ENCODE measurements at places on chromosomes 6 and 20. TPM values are rescaled to one million over a fixed set of nuclear protein-coding genes. Genes with fewer than 3 reads are reported as not detected.

GRCh38 chr6:137856138-137856898 lies 10.7 kb upstream of the TNFAIP3 start:
- no peak overlapping the region for H3K27ac ChIP-seq
- H3K27me3 ChIP-seq = no peaks in the 10 kb centered on the region
- DNase-seq = no peak
- H3K36me3 ChIP-seq = no peaks in the 10 kb centered on the region
- no peak overlapping the region for H3K4me3 ChIP-seq

DNA sequence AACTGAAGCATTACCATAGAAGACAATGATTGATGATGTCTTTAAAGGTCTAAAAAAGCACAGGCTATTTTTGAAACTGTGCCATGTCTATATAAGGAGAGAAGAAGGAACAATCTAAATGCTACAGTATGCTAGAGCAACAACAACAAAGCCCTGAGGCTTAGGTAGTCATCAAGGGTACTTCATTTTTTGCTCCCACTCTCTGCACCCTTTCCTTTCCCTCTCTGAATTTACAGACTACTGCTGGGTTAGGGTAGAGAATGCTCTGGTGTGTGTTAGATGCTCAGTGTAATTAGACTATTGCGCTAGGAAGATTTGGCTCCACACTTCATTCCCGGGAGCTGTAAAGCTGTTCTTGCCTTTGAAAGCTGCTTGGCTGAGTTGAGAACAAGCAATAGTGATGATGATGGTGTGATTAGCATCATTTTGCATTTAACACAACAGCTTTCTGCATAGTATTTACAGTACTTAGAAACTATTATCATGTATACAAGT lies 1262.5 kb upstream of the CITED2 start:
- H3K27ac ChIP-seq = no peak overlapping the region
- H3K4me3 ChIP-seq = no peak overlapping the region
- DNase-seq = no peak

DNA sequence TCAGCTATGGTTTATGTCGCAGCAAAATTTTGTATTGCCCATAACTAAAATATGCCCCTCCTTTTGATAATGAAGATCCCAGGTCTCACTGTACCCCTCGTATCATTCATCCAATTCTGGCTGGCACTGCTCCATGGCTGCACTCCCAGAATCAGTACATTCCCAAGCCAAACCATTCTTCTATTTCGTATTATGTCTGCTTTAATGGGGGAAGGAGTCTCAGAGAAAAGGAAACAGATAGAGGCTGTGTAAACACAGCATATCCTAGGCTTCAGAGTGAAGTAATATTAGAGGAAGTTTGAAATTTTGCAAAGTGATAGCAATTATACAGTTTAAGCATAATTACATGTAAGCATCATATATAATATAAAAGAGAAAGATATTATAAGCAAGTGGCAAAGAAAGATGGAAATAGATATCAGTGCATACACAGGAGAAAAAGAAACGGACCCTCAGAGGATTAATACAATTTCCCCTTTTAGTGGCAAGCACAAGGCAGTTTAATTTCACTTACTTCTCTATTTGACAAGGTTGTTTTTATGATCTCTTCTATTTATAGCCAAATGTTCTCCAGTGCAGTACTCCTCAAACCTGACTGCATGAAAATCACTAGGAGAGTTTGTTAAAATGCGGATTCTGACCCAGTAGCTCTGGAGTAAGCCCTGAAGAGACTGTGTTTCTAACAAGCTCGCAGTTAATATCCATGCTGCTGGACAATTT lies 56.5 kb upstream of the TENT5A start:
- no peaks in the 10 kb centered on the region for H3K36me3 ChIP-seq
- H3K4me3 ChIP-seq = no peak overlapping the region
- no peaks in the 10 kb centered on the region for H3K27me3 ChIP-seq
- H3K4me1 ChIP-seq = no peaks in the 10 kb centered on the region
- no peak overlapping the region for H3K27ac ChIP-seq
- DNase-seq = no peak

- no peaks in the 10 kb centered on the region for H3K27me3 ChIP-seq
- H3K4me1 ChIP-seq = no peaks in the 10 kb centered on the region
- no peak overlapping the region for H3K4me3 ChIP-seq
- no peaks in the 10 kb centered on the region for H3K36me3 ChIP-seq
Measured at GRCh38 chr6:86147311-86147710, 504.6 kb upstream of the SYNCRIP start.

GRCh38 chr6:109285366-109285765 lies 96.9 kb downstream of the CD164 start:
- H3K4me1 ChIP-seq = no peaks in the 10 kb centered on the region
- no peaks in the 10 kb centered on the region for H3K27me3 ChIP-seq
- H3K36me3 ChIP-seq = no peaks in the 10 kb centered on the region
- H3K4me3 ChIP-seq = no peak overlapping the region
- no peak for DNase-seq

DNA sequence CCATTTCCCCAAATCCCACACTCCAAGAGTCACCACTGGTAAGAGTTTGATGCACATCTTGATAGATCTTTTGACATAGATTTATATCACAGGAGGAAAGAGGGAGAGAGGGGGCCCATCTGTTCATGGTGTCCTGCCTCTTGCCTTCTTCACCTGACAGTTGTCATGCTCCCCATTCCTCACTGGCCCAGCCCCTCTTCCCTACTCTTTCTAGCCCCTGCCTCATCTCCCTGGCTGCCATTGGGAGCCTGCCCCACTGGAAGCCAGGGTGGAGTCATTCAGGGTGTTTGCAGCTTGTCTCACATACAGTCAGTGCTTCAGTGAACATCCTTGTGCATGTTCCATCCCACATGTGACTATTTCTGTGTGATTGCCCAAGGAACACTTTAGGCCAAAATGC lies 27.6 kb downstream of the SIRPA start:
- DNase-seq = no peak
- H3K4me1 ChIP-seq = no peaks in the 10 kb centered on the region
- no peaks in the 10 kb centered on the region for H3K27me3 ChIP-seq
- no peaks in the 10 kb centered on the region for H3K36me3 ChIP-seq
- H3K27ac ChIP-seq = no peak overlapping the region
- no peak overlapping the region for H3K4me3 ChIP-seq

GRCh38 chr6:158744986-158745430 lies 74.2 kb downstream of the EZR start:
- no peak overlapping the region for H3K27ac ChIP-seq
- H3K36me3 ChIP-seq = peaks cover 4% of the 10 kb centered on the region
- H3K27me3 ChIP-seq = no peaks in the 10 kb centered on the region
- no peak overlapping the region for H3K4me3 ChIP-seq

- H3K27me3 ChIP-seq = no peaks in the 10 kb centered on the region
- H3K36me3 ChIP-seq = no peaks in the 10 kb centered on the region
- H3K4me1 ChIP-seq = no peaks in the 10 kb centered on the region
- no peak for DNase-seq
- H3K4me3 ChIP-seq = no peak overlapping the region
Measured at GRCh38 chr6:43883847-43884651, 114.0 kb downstream of the VEGFA start.

DNA sequence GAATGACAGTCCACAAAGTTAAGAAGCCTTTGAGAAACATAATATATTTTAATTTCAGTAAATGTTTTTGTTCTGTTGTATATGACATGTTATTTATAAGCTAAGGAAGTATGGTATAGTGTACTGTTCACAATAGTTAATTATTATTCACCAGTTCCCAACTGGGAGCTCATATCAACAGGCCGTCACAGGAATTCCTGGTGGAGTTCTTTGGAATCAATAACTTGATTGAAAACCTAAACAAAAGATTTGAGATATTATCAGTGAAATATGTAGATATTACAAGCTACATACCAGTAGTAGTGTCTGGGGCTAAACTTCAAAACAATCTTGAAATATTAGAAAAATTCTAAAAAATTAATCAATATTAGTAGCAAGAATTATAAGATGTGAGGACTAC lies 60.3 kb downstream of the NOX3 start:
- H3K4me1 ChIP-seq = no peaks in the 10 kb centered on the region
- H3K27me3 ChIP-seq = no peaks in the 10 kb centered on the region
- DNase-seq = no peak
- no peak overlapping the region for H3K27ac ChIP-seq
- no peak overlapping the region for H3K4me3 ChIP-seq

GRCh38 chr6:170083236-170084051 lies 207.4 kb downstream of the DLL1 start:
- no peak for DNase-seq
- H3K4me1 ChIP-seq = peaks cover 5% of the 10 kb centered on the region
- H3K27ac ChIP-seq = no peak overlapping the region
- H3K4me3 ChIP-seq = no peak overlapping the region
- no peaks in the 10 kb centered on the region for H3K27me3 ChIP-seq

GRCh38 chr6:37528541-37528940 lies 28.8 kb upstream of the CCDC167 start:
- no peak for DNase-seq
- H3K4me3 ChIP-seq = no peak overlapping the region
- peaks cover 4% of the 10 kb centered on the region for H3K4me1 ChIP-seq

DNA sequence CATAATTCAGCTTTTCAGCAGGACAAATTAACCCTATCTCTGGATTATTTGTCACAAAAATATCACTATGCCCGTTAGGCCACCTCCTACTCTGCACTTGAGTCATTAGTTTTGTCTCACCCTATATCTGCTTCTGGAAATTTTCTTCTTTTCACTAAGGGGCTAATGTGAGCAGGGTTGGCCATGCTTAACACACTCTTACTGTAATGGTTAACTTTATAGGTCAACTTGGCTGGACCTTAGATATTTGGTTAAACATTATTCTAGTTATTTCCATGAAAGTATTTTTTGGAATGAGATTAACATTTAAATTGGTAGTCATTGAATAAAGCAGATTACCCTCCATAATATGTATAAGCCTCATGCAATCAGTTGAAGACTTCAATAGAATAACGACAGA lies 394.6 kb upstream of the PTCHD4 start:
- H3K36me3 ChIP-seq = no peaks in the 10 kb centered on the region
- no peak for DNase-seq
- H3K4me3 ChIP-seq = no peak overlapping the region
- H3K4me1 ChIP-seq = no peaks in the 10 kb centered on the region

DNA sequence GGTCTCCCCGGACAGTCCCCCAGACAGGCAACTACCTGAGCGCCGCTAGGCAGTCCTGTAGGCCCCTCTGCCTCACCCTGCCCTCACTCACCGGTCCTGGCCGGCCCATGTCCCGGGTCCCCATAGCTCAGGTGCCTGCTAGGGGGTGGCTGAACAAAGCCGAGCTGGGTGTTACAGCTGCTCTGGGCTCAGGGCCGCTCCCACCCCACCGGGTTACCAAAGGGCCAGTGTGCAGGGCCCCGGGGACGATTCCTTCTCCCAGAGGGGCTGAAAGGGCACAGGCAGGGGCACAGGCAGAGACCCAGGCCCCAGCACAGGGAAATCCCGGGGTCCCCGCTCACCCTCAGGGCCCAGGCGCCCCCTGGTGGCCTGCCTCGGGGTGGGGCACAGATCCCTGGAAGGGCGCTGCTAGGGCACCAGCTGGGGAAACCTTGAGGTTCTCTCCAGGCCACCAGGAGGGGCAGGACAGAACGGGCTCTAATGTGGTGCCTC lies 118.4 kb downstream of the GRM4 start:
- peak; percentile 54 for DNase-seq
- H3K4me3 ChIP-seq = no peak overlapping the region
- H3K4me1 ChIP-seq = no peaks in the 10 kb centered on the region
- no peak overlapping the region for H3K27ac ChIP-seq

- peaks cover 6% of the 10 kb centered on the region for H3K4me1 ChIP-seq
- no peaks in the 10 kb centered on the region for H3K27me3 ChIP-seq
- DNase-seq = no peak
- no peak overlapping the region for H3K27ac ChIP-seq
Measured at GRCh38 chr6:110781522-110782214, 33.6 kb downstream of the CDK19 start.

DNA sequence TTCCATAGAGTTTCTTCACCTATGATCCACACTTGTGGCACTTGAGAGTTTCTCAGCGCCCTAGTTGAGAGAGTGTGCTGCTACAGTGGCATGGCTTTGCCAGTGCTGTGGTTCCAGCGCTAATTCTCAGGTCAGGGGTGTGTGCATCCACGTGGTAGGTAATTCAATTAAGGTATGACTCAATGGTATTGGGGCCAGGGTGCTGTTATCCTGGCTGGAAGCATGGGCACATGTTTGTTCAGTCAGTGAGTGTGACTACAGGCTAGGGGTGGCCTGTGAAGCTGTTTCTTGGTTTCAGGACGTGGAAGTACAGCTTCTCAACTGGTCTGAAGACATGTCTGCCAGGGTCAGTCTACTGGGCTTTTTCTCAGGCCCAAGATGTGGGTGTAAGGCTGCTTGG lies 3.0 kb upstream of the SEMG2 start:
- DNase-seq = no peak
- no peaks in the 10 kb centered on the region for H3K36me3 ChIP-seq
- H3K27me3 ChIP-seq = no peaks in the 10 kb centered on the region
- no peak overlapping the region for H3K4me3 ChIP-seq
- no peaks in the 10 kb centered on the region for H3K4me1 ChIP-seq

DNA sequence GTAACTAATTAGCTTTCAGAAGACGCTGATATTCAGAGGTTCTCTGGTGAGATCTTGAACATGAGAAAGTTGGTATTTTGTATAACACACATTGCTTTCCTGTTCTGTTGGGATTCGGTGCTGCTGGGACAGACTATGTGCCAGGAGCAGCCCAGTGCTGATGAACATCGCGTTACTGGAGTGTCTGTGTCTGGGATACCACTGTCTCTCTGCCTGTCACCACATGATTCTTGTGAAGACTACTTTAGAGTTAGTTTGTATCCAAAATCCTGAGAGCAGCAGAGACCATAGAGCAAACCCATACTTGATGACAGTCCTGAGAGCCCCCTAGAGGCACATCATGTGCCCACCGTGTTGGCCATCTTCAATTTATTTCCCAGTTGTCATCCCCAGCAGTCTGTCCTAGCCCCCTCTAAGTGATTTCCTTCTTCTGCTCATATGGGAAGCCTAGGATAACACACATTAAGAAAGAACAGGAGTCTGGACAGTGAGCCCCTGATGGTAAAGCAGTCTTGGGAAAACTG lies 41.8 kb upstream of the TINAG start:
- H3K27me3 ChIP-seq = no peaks in the 10 kb centered on the region
- H3K4me3 ChIP-seq = no peak overlapping the region
- no peaks in the 10 kb centered on the region for H3K4me1 ChIP-seq
- H3K36me3 ChIP-seq = no peaks in the 10 kb centered on the region
- DNase-seq = peak; percentile 5

DNA sequence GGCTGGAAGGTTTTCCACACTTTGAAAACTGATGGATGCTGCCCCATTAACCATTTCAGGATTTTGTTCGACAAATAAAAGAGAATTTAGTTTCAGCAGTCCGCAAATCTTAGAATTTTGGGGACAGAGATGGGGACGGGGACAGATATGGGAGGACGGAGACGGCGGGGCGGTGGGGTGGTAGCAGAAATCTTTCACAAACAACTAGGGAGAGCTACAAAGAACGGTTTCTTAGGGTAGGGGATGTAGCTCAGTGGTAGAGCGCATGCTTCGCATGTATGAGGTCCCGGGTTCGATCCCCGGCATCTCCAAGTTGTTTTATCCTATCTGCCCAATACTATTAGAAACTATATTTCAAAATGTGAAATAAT lies 15.1 kb downstream of the HMGN4 start:
- no peaks in the 10 kb centered on the region for H3K36me3 ChIP-seq
- DNase-seq = peak; percentile 80
- H3K4me1 ChIP-seq = peaks cover 31% of the 10 kb centered on the region
- peak overlapping the region; percentile 67 for H3K4me3 ChIP-seq

NUS1 gene
- 33.2 TPM for total RNA-seq

NRSN1 gene
- total RNA-seq = not detected

COL11A2 gene
- total RNA-seq = 1.6 TPM

CALHM4 gene
- not detected for total RNA-seq

CCN5 gene
- total RNA-seq = not detected

PLTP gene
- total RNA-seq = 0.19 TPM

PTK6 gene
- total RNA-seq = not detected

Measured in CD4-positive, alpha-beta memory T cell (primary cell).